ENCODE measurements at places on chromosomes 4 and X.

- peak; percentile 1 for DNase-seq
Measured at GRCh38 chrX:115521741-115522140, 39.2 kb upstream of the PLS3 start.

GRCh38 chr4:68469482-68469881 is 22.2 kb downstream of the TMPRSS11E start:
- no peak for DNase-seq

GRCh38 chrX:79268788-79269187 is 98.3 kb downstream of the ITM2A start:
- no peak for DNase-seq

DNA sequence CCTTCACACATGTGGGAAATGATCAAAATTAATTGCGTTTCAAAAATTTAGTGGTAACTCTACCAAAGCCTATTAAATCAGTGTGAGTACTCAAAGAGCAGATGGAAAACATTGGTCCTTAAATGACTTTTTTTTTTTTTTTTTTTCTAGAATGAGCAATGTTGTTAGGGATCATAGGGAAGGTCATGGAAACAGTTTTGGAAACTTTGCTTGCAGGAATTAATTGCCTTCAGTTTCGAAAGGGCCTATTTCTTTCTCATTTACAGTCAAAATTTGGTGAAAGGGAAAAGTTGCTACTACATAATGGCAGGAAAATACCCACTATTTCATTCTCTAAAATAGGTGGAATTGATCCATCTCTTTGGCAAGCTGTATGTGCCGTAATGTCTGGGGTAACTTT is 160.9 kb downstream of the RTL9 start:
- DNase-seq, result no peak

- DNase-seq, result peak; percentile 78
Measured at GRCh38 chr4:158778156-158778711, 9.4 kb downstream of the FNIP2 start.

GRCh38 chr4:184992422-184992821 is 25.9 kb upstream of the HELT start:
- DNase-seq, result no peak
